Brain (organoid and tissue), 16 donors: ENCODE measurements at places on chromosomes 3 and 15. TPM values are rescaled to one million over a fixed set of nuclear protein-coding genes. Genes with fewer than 3 reads are reported as not detected.

DNA sequence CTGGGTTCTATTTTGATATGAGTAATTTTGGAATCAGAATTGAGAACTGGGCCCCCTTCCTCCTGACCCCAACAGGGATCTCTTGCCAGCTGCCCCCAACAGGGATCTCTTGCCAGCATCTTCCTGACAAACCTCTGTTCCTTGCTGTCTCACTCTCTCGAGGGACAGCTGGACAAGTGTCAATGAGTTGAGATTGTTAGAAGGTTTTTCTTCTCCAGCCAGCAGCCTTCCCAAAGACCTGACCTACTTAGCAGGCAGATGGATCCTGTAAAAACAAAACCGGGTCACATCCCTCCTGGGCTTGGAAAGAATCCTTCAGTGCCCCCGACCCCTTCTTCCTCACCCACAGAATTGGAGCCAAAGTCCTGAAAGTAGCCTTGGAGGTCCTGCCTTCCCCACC is 21.6 kb downstream of the LIMD1 start:
- no peak for DNase-seq

- DNase-seq: no peak
Observed at GRCh38 chr15:55277116-55277564, 12.5 kb downstream of the RAB27A start.

GRCh38 chr3:144553301-144553700 is 581.7 kb downstream of the DIPK2A start:
- no peak for DNase-seq

GRCh38 chr3:170532573-170532972 is 53.3 kb downstream of the SLC7A14 start:
- DNase-seq: no peak

DNA sequence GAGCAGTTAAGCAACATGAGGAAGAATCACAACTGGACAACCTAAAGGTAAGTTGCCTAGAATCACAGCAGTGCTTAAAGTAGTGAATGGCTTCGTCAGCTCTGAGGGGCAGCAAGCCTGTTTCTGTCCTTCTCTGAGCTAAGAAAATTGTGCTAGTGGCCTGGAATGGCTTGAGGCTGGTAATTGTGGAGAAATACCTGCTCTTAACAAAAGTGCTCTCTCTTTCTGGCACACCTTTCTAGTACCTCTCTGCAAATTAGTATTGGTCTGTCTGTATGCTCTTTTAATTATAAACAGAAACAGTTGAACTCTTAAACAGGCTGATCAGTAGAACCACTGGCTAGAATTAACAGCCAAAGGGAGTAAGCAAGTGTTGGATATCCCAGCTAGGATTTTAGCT is 11.6 kb downstream of the SNX1 start:
- DNase-seq: no peak

TM4SF18 gene
- 4.4 TPM for polyA plus RNA-seq

HDDC3 gene
- polyA plus RNA-seq: 19.8 TPM

GRCh38 chr3:111859061-111859973 is at the start of gene PHLDB2:
PHLDB2 (plus strand) TSS chr3:111859265; CDS start chr3:111884078, 24,813 bp downstream.
- peak; percentile 72 for DNase-seq

- DNase-seq: peak; percentile 69
Observed at GRCh38 chr3:141368062-141368924, at the start of gene ZBTB38. ZBTB38 (plus strand) TSS chr3:141368504; CDS start chr3:141442389, 73,885 bp downstream.

SPRED1 gene
- 3.8 TPM for polyA plus RNA-seq

SENP5 gene
- 5.3 TPM for polyA plus RNA-seq

DNA sequence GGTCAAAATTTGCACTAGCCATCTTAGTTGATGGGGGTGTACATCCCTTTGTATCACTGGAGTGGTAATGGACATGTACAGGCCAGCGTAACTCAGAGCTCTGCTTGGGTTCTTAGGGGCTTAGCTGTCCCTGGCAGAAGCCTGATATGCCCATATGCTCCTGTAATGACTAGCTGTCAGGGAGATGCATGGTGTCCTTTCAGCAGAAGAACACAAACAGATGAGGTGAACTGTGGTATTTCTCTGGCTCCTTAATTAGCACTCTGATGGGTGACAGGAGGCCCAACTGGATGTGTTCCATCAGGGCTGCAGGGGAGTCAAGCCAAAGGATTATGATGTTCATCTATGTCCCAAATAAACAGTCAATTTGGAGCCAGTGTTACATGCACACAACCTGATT is 774.5 kb downstream of the AGBL1 start:
- DNase-seq: peak; percentile 32

- no peak for DNase-seq
Observed at GRCh38 chr3:901953-902778, 190.7 kb upstream of the CNTN6 start.

DNA sequence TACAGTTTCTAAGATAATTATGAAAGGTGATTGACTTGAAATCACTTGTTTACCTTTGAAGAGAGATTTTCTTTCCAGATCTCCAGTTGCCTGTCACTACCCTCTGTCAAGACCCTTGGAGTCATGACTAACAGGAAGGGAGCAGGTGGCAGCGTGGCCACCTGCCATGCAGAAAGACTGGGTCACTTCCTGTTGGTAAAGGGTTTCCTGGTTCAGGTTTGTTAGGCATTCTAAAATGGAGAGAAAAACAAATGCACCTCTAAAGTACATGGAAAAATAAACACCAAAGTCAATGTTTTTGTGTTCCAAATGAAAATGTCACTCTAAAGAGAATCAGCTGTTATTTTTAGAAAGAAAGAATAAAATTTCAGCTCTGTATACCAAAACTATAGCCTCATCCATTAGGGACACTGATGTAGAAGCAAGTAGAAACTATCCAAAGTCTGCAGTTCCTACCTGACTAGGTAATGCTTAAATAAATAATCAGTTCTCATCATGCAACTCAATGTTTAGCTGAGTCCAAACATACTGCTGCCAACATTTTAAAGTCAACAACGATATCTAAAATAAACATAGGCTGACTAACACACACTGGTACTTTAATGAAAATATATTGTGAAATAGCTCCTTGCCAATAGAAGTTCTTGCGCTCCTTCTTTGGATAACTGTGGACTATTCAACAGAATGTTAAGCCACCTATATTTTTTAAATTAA is 23.9 kb upstream of the TM4SF1 start:
- DNase-seq: no peak

GRCh38 chr3:2099028-2099671 is 484 bp downstream of the CNTN4 start:
- peak; percentile 76 for DNase-seq

DNA sequence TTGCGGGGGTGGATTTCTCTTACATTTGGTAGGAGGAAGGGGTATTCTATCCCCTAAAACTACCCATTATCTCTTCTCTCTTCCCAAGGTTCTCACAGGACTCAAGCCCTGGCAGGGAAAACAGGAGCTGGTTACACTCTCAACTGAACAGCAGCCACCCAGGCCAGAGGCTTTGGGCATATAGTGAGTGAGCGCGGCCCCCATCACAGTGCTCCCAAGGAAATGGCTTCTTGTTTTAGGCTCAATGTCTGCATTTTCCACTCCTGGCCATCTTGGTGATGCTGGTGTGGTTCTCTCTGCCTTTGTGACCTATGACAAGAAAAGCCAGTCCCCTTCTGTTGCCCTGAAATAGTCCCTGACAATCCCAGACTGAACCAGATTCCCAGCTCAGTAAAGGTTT is 50.1 kb downstream of the WDR76 start:
- DNase-seq: no peak

- DNase-seq: no peak
Observed at GRCh38 chr15:85974348-85974705, 105.3 kb upstream of the AGBL1 start.

GRCh38 chr3:143707848-143708247 is 140.4 kb downstream of the SLC9A9 start:
- DNase-seq: no peak

DNA sequence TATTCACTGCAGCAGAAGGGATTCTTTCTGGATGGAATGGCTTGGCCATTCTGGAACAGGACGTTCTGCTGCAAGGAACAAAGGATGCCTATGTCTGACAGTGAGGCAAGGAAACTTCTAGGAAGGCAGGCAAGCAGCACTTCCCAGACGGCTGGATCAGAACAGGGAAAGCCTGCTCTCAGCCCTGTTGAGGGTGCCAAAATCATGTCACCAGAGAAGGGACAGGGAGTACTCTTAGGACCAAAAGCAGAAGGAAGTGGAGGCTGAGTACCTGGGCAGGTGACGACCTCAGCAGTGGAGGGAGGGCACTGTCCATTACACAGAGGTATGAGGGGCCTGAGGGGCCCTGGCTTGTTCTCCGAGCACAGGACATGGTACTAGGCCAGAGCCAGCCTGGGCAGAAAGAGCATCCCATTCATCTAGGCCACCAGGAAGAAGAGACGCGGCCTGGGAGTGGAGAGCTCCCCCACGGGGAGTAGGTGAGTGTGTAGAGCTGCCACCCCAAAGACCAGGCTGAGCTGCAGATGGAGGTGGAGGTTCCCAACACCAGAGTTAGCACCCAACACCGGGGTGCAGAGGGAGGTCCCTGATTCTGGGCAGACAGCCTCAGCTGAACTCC is 9.6 kb downstream of the KLF15 start:
- DNase-seq: no peak

DNA sequence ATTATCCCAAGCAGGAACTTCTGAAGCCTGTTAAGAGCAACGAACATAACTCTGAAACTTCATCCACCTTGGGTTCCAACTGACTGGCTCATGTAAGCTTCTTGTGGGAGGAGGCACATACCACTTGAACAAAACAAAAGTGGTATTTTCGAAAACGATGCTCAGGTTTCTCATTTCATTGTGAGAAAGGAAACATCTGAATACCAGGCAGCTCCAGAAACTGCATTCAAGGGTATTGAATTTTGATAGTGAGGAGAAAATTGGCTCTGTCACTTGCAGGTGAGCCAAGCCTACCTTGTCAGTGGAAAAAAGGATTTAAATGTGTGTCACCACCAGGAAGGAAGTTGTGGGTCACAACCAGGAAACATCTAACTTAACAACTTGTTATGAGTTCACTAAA is 218.1 kb upstream of the SATB1 start:
- no peak for DNase-seq

- DNase-seq: no peak
Observed at GRCh38 chr15:23506762-23507161, 58.7 kb upstream of the MKRN3 start.

RFT1 gene
- polyA plus RNA-seq: 9.1 TPM

AMT gene
- 2.7 TPM for polyA plus RNA-seq

- DNase-seq: no peak
Observed at GRCh38 chr3:45557886-45558285, 36.7 kb upstream of the LIMD1 start.

- DNase-seq: peak; percentile 38
Observed at GRCh38 chr15:35674873-35675781, 129.2 kb upstream of the DPH6 start.

GRCh38 chr3:52019352-52020080 is 23.8 kb upstream of the RPL29 start:
- DNase-seq: no peak

NCBP2 gene
- 56.1 TPM for polyA plus RNA-seq

- no peak for DNase-seq
Observed at GRCh38 chr15:40192942-40193341, 32.1 kb downstream of the BUB1B start.

- DNase-seq: no peak
Observed at GRCh38 chr3:149330609-149331331, 2.7 kb downstream of the TM4SF18 start.

DNA sequence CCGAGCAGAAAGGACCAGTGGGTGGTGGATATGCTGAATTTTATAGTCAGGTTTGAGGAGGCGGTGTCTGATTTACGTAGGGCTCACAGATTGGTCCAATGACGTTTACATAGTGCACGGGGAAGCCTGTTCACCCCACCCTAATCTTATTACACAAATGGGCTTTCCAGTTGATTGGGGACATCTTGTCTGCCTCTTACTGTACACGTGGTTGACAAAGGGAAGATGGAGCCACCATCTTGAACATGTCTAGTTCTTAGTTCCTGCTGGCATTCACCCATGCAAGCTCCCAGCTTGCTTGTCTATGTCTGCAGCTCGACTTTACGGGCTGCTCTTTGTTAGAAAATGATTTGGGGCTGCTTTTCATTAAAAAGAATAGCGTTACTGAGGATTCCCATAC is 332.0 kb upstream of the SLCO3A1 start:
- no peak for DNase-seq

DNA sequence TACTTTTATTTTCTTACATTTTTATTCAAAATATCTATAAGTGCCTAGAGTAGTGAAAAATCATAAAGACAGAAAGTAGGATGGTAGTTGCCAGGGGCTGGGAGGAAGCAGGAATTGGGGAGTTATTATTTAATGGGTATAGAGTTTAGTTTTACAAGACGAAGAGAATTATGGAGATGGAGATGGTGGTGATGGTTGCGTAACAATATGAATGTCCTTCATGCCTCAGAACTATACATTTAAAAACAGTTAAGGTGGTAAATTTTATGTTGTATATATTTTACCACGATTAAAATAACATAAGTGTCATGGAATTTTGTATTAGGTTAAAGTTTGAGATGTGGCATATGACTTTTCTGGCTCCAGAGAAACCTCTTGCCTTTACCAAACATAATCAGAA is 171.4 kb downstream of the MYRIP start:
- DNase-seq: no peak

DNA sequence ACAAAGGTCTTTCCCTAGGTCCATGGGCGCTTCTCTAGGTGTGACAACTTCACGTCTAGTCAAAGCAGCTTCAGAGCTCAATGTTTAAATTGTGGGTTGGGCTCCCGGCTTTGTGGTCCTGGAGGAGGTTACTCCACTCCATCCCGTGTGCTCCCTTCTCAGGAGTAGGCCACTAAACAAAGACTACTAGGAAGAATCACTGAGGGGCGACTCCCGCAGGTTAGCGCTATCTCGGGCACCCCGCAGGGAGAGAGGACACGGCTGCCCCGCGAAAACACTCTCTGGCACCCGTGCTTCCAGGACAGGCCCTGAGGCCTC is 500 bp downstream of the PARP6 start:
- DNase-seq: peak; percentile 26

ONECUT1 gene
- polyA plus RNA-seq: not detected

DNA sequence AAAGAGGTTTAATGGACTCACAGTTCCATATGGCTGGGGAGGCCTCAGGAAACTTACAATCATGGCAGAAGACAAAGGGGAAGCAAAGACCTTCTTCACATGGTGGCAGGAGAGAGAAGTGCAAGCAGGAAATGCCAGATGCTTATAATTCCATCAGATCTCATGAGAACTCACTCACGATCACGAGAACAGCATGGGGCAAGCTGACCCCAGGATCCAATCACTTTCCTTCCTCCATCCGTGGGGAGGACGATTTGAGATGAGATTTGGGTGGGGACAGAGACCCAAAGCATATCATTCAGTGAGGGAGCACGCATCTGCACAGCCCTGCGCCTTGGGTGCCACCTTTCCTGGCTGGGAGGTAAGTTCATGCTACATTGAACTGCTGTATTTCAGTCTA is 234.1 kb upstream of the ATP10A start:
- DNase-seq: no peak

- peak; percentile 69 for DNase-seq
Observed at GRCh38 chr3:66138336-66139313, 82.2 kb upstream of the SLC25A26 start.

TMEM45A gene
- polyA plus RNA-seq: 1.1 TPM

GRCh38 chr3:27458929-27459328 is 25.3 kb downstream of the SLC4A7 start:
- DNase-seq: no peak
